ENCODE measurements at places on chromosomes 12 and 14.
A peak's percentile ranks its signal among the peaks of the same experiment; 100 is the strongest.

DNA sequence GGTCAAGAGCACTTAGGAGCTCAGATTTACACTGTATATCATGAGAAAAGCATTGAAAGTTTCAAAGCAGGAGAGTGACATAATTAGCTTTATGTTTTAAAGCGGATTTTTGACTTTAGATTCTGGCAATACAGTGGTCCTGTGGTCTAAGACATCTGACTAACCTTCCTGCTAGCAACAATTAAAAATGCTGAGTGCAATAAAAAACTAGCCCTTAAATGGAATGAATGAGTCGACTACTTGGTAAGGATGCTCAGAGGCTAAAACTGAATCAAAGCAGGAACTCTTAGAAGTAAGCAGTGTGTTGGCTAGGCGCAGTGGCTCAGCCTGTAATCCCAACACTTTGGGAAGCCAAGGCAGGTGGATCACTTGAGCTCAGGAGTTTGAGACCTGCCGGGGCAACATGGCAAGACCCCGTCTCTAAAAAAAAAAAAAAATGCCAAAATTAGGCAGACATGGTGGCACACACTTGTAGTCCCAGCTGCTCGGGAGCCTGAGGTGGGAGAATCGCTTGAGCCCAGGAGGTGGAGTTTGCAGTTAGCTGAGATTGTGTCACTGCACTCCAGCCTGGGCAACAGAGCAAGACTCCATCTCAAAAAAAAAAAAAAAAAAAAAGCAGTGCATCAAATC is 18.9 kb downstream of the BICD1 start:
- no peak for DNase-seq

- DNase-seq = peak; percentile 53
These were observed 193.7 kb upstream of the LRIG3 start for GRCh38 chr12:59113831-59114615.

DNA sequence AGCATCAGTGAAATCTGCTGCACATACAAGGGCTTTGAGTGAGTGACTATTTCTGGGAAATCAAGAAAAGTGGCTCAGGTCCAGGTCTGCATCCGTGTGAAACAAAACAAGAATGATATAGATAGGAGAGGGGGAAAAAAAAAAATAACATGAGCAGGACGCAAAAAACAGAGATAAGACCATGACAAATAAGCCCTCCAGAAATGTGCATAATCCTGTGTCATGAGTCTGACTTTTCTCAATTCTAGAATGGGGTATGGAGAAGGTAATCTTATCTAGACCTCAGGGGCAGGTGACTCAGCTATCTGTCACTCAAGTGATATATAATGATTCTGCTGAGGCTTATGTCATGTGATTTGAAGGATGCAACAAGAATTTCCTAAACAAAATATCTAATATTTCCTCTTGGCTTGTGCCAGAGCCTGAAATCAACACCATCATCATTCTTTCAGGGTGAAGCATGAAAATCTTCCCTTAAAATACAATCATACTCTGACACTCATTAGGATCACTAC is 250.0 kb downstream of the PHLDA1 start:
- DNase-seq = no peak

GRCh38 chr14:89484051-89484844 is 67.2 kb upstream of the FOXN3 start:
- DNase-seq = no peak

GRCh38 chr12:102740141-102740955 is 176.7 kb downstream of the PAH start:
- DNase-seq = peak; percentile 46

GRCh38 chr12:43676183-43676813 is 82.3 kb downstream of the PUS7L start:
- DNase-seq = no peak

DNA sequence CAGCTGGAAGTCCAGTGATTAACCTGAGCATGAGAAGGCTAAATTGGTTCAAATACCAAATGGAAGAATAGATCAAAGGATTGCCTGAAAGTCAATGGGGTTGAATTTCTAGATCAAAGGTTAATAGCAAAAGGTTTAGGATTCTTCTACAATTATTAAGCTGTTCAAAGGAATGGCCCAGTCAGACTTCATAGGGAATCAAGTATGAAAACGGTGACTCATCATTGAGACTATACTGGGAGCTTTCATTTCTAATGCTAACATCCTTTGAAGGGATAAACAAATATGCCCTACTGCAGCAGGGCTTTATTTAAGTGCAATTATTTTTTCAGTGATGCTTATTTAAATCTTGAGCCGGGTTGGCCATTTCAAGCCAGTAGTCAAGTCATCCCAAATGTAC is 152.8 kb downstream of the RIMBP2 start:
- DNase-seq = no peak

DNA sequence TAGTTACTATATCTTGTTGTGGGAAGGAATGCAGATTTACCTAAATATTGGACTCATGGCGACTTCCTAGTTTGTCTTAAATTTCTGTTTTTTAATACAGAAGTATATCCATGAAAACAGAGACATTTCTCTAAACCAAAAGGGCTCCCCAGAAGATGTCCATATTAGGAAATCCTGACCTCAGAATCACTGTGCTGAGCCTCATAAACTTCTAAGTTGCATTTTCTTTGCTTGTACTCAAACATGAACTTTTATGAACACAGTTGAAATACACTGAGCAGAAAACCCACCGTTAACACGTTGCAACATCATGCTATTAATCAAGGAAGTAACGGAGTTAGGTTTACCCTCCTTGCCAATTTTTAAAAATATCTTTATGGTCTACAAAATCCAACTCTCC is 42.9 kb upstream of the NR2C1 start:
- DNase-seq = no peak

DNA sequence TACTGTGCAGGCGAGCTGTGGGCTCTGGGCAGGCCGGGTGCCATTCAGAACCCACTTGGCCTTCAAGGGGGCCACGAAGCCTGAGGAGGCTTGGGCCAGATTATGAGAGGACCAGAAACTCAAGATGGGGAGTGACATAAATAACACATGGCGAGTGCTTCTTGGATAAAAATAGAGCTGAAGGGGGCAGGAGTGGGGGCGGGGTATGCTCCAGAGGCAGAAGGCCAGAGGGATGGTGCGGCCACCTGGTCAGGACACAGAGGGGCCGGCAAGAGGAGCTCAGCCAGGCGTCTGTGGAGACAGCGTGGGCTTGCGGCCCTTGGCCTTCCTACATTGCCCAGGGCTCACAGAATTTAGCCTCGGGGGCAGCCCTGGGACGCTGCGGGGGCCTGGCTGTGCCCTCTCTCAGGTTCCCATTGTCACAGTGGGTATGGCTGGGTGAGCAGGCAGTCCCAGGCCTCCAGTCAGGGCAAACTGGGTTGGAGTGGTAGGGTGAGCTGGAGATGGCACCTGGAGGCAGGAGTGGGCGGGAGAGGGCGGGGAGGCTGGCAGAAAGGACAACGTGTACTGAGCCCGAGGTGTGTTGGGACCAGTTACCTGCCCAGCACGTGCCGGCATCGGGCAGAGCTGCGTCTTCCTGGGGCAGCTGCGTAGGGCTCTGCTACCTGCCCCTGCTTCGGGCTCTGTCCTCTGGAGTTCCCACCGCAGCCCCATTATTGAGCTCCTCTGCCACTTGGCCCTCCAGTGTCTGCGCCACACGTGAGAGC is 7.4 kb upstream of the SLC25A29 start:
- no peak for DNase-seq

- DNase-seq = no peak
These were observed 669 bp upstream of the SLC25A21 start for GRCh38 chr14:37172936-37173614.

DNA sequence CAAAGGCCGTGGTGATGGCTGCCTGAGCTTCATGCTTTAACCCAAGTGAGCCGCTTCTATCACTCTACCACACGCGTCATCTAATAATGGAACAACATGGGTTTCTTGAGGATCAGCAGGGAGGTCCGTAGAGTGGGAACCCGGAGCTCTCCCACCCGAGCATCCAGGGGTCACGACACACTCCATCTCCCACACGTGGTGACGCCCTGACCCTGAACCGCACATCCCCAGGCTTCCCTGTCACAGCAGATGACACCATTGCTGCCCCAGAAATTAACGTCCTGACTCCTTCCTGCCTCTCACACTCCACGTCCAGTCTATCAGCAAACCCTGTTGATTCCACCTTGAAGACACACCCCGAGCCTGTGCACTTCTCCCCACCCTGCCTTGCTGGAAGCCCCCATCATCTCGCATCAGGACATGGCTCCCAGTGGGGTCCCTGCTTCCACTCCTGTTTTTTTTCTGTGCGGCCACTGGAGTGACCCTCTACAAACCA is 163.2 kb downstream of the PIWIL1 start:
- DNase-seq = no peak

DNA sequence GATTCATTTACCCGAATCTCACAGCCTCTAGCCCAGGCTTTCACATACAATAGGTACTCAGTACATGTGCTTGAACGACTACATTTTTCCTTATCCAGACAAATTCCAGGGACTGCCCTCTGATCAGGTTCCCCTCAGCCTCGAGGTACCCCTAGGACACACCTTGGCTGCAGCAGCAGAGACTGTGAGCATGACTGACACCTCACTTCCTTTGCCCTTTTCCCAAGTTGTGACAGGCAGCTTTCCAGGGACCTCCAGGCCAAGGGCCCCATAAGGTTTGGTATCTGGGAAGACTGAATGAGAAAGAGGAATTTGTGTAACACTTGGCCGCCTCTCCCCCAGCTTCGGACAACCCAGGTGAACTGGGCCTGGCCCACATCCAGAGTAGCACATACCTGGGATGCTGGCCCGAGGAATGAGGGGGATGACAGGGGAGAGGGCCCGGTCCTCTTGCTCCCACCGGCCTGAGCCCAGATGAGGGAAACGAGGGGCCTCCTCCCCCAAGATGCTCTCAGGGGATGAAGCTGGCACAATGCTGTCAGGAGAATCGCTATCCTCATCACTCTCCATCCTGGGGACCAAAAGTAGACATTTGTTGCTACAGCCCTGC is 10.2 kb upstream of the PRKAG1 start:
- DNase-seq = no peak

- no peak for DNase-seq
These were observed 318.6 kb downstream of the ITPR2 start for GRCh38 chr12:26514364-26514763.

- no peak for DNase-seq
These were observed 59.1 kb downstream of the DCAF5 start for GRCh38 chr14:69093631-69094421.

GRCh38 chr12:114945351-114945750 is 261.4 kb upstream of the TBX3 start:
- DNase-seq = no peak

DNA sequence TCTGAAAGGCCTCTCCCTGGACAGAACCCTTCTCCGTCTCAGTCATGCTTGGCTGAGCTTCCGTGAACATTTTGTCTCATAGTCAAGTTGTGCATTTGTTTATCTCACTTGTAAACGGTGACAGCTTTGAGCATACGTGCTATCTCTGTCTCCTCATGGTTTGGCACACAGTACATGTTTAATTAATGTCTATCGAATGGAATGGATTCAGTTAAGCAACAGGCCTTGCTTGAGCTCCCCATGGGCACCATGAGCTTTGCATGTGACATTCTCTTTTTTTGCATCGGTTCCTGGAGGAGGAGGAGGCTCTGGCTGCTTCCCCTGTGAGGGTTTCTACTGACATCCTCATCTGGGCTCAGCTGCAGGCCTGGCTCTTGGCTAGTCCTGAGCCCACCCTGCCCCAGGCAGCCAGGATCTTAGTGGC is 80.0 kb downstream of the PRIMA1 start:
- no peak for DNase-seq

GRCh38 chr12:127360580-127360979 is 906.4 kb upstream of the TMEM132C start:
- no peak for DNase-seq

GRCh38 chr12:105933671-105934665 is 204.8 kb downstream of the NUAK1 start:
- DNase-seq = no peak

GRCh38 chr12:13208533-13209435 is 12.3 kb downstream of the EMP1 start:
- DNase-seq = no peak

DNA sequence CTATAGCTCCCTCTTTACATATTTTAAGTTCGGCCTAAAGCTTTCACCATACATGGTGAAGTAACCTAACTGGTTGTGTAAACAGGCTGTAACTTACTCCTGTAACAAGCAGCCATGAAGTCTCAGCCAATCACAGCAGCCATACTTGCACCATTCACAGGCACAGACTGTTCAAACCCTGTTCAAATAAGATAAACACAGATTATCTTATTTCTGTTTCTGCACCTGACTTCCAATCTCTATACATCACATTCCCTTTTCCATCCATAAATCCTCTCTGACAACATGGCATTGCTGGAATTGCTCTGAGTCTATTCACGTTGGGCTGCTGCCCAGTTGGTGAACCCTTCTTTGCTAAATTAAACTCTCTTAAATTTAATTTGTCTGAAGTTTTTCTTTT is 34.5 kb upstream of the ARID2 start:
- no peak for DNase-seq

DNA sequence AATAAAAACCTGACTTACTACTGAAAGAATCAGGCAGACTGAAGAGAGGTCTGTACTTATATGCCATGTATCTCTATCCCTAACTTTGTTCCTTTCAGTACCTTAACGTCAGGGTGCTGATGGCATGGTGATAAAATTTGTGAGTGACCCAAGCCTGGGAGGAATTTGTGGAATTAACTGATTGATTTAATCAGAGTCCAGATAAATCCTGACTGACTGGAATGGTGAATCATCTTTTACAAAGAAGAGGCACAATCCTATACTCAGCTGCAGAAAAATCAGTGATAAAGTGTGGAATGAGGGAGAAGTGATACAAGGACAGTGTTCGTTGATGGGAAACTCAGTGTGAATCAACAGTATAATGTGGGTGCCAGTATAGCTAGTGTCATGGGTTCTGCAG is 3.7 kb downstream of the TDG start:
- no peak for DNase-seq

DNA sequence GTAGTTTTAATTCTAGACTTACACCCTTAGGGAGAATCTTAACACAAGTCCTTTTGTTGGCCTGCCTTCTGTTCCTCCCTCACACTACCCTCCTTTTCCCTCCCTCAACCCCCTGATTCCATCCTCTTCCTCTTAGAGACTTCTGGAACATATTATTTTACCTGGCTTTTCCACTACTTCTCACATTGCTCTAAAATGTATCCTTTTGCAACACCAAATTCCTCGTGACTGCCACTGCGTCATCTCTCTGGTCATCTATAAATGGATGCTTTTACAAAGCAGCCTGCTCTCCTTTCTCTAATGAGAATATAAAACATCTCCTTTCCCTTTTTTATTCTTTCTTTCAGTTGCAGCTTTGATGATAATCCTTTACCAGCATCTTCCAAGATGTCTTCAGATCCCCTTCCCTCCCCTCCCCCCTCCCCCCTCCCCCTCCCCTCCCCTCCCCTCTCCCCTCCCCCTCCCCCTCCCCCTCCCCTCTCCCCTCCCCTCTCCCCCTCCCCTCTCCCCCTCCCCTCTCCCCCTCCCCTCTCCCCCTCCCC is 93.6 kb downstream of the DIP2B start:
- DNase-seq = no peak

- no peak for DNase-seq
These were observed 177.5 kb downstream of the DAD1 start for GRCh38 chr14:22411398-22412055.

- DNase-seq = no peak
These were observed 49.7 kb downstream of the TNFAIP2 start for GRCh38 chr14:103172921-103173320.
